T1000 (cell line): ENCODE measurements at places on chromosomes 1 and 21.

GRCh38 chr1:101079341-101079740, 53.8 kb upstream of the DPH5 start:
- DNase-seq, result no peak

GRCh38 chr21:45803618-45804340, 160.3 kb downstream of the PCBP3 start:
- no peak for DNase-seq

DNA sequence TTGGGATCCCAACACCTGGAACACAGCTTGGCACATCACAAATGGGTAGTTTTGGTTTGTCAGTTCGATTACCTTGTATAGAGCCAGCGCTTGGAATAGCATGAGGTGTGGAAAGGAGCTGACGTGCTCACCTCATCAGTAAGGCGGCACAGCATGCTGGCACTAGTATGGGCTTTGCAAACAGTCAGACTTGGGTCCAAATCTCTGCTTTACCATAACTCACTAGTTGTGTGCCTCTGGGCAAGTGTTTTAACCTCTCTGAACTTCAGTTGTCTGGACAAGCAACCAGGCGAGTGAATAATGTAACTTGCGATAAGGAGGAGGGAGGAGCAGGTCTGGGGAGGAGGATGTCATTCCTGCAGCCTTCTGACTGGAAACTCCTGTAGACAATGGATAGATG, 26.3 kb upstream of the NEK2 start:
- no peak for DNase-seq

DNA sequence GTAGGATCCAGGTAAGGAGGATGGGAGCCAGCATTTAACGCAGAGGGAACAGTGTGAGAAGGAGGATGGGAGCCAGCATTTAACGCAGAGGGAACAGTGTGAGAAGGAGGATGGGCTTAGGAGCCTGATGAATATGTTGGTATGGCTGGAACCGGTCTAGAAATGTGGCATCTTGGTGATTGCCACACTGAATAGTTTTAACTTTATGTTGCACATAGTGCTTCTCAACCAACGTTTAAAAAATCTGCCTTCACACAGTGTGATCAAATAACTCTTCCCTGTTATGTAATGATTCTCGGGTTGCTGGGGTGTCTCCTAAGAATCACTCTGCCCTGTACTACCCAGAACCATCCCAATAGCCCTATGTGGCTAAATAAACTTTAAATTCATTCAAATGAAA, 146.9 kb upstream of the DUSP10 start:
- DNase-seq, result no peak

- no peak for DNase-seq
Observed at GRCh38 chr1:156874572-156875340, 14.1 kb downstream of the NTRK1 start.

GRCh38 chr1:233700338-233700737, 86.4 kb downstream of the KCNK1 start:
- DNase-seq, result no peak

DNA sequence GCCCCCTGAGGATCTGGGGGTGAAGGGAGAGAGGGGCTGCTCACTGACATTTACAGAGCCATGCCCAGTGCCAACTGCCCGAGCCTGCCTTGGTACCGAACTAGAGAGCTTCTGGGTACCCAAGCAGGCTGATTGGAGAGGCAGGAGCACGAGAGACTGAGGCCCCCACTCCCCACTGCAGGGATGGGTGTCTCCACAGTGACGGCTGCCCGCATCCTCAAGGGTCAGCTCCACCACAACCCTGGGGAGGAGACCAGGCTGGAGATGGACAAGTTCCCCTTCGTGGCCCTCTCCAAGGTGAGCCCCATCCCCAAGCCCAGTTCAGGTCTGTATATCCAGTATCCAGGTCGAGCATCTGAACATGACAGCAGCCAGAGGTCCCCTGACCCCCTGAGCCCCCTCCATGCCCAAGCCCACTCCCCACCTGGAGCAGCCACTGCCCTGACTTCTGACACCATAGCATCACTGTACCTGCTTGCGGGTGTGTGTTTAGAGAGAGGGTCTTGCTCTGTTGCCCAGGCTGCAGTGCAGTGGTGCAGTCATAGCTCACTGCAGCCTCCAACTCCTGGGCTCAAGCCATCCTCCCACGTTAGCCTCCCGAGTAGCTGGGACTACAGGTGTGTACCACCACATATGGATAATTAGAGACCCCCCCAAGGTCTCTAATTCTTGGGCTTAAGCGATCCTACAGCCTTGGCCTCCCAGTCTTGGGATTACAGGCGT, 51.9 kb downstream of the ALPL start:
- DNase-seq, result no peak

DNA sequence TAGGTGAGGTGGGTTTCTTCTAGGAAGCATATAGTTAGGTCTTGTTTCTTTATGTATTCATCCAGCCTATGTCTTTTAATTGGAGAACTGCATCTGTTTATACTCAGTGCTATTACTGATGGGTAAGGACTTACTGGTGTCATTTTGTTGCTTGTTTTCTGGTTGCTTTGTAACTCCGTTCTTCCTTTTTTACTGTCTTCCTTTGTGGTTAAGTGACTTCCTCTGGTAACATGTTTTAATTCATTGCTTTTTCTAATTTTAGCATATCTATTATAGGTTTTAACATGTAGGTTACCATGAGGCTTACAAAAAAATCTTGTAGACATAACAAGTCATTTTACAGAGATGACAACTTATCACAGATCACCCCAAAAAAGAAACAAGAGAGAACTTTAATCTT, 160.8 kb downstream of the VAV3 start:
- no peak for DNase-seq

GRCh38 chr1:248622570-248623001, 12.3 kb downstream of the OR2T11 start:
- DNase-seq, result no peak

- DNase-seq, result no peak
Observed at GRCh38 chr1:158179301-158180041, 1.2 kb upstream of the CD1D start.

DNA sequence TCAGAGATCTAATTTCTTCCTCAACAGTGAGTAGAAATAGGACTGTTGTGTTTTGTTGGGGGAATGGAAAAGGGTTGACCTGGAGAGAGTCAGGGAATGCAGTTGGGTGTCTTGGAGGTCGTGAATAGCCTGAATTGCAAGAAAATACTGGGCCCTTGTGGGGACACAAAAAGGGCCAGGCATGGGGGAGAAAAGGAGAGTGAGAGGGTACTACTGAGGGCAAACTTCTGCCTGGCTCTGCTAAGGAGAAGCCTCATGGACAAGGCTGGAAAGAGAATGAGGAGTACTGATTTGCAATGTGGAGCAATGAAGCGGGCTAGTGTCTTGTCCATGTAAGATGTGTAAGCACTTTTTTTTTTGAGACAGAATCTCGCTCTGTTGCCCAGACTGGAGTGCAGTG, 96.2 kb upstream of the IRF2BP2 start:
- DNase-seq, result no peak

- no peak for DNase-seq
Observed at GRCh38 chr1:235907187-235907896, 40.6 kb upstream of the LYST start.

GRCh38 chr1:162690672-162691434, 58.6 kb downstream of the DDR2 start:
- DNase-seq, result peak; percentile 80

DNA sequence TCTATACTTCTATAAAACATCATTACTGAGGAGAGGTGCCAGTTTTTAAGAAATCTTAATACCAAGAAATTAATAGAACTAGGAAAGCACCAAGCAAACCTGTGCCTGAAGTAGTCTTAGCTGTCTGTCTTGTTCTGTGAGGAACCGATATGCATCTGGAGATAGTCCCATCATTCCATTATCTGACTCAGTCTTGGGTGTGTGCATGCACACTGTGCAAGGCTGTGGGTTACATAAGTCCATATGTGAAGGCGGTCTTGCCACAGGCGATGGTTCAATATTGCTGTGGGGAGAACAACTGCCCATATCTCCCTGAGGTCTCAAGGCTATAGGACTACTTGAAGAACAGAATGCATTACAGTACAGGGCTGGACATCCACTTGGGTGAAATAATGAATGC, 33.8 kb downstream of the STIL start:
- DNase-seq, result no peak

DNA sequence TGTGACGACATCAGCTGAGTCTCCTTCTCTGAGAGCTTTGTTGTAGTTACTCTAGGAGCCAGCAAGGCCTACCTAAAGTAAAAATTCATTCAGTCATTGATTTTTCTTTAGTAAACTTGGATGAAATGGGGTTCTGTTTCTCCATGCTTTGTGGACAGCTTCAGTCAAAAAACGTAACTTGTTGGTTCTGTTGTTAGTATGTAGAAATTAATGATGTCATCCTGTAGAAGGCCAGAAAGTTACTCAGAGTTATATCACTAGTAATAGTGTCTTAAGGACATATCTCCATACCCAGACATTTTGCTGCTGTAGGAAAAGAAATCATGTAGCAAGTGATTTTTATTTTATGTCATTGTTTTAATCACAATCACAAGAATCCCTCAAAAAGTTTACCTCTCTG, 43.0 kb downstream of the KDM1A start:
- no peak for DNase-seq

- no peak for DNase-seq
Observed at GRCh38 chr1:104973516-104973915, 1223.8 kb downstream of the AMY1C start.

GRCh38 chr1:101365186-101365585, 128.4 kb downstream of the S1PR1 start:
- no peak for DNase-seq

- DNase-seq, result no peak
Observed at GRCh38 chr1:29924017-29924431, 687.7 kb downstream of the PTPRU start.

DNA sequence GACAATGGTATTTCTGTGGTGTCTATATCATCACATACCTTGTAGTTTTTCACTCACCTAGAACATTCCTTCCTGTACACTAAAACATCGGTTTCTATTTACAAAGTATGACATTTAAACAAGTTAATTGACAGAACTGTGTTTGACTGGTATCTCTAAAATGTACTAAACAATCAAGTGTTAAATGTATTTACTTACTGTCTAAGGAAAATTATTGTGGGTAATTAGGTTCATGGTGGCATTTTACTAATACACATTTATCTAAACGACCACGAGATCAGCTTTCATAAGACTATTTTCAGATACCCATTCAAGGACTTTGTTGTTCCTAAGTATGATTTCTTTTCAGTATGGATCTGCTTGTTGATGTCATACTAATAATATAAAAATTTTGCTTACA, 115.2 kb downstream of the ADGRL2 start:
- DNase-seq, result no peak

GRCh38 chr1:195591917-195592672, 1016.1 kb downstream of the KCNT2 start:
- peak; percentile 24 for DNase-seq

- peak; percentile 65 for DNase-seq
Observed at GRCh38 chr1:27536767-27537166, 46.8 kb upstream of the WASF2 start.

GRCh38 chr1:69587391-69587790, 19.7 kb downstream of the LRRC7 start:
- DNase-seq, result no peak

- DNase-seq, result peak; percentile 19
Observed at GRCh38 chr1:16178596-16179497, 23.0 kb upstream of the EPHA2 start.

DNA sequence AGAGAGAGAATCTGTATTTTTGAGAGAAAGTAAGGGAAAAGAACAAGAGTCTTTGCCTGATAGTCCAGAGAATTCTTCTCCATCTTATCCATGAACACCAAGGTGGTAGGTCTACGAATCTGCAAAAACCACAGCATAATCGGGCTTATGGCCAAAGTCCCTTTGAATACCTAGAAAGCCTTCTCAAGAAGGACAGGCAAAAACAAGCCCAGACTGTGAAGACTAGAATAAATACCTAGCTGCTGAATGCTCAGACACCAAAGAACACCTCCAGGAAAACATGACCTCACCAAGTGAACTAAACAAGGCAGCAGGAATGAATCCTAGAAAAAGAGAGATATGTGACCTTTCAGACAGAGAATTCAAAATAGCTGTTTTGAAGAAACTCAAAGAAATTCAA, 79.2 kb downstream of the HFM1 start:
- DNase-seq, result no peak

DNA sequence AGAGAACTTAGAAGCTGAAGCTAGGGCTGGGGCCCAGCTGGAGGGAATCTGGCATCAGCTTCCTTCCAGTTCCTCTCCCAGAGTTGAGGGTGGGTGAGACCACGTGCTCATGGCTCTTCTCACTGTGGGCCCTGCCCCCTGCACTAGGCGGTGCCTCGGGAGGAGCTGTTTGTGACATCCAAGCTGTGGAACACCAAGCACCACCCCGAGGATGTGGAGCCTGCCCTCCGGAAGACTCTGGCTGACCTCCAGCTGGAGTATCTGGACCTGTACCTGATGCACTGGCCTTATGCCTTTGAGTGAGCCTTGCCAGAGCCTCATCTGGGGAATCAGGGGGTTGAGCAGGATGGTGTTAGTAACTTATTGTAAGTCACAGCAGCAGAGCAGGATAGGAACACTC, 16.1 kb downstream of the AKR1A1 start:
- DNase-seq, result no peak
